ENCODE measurements at places on chromosomes 5 and 9.

DNA sequence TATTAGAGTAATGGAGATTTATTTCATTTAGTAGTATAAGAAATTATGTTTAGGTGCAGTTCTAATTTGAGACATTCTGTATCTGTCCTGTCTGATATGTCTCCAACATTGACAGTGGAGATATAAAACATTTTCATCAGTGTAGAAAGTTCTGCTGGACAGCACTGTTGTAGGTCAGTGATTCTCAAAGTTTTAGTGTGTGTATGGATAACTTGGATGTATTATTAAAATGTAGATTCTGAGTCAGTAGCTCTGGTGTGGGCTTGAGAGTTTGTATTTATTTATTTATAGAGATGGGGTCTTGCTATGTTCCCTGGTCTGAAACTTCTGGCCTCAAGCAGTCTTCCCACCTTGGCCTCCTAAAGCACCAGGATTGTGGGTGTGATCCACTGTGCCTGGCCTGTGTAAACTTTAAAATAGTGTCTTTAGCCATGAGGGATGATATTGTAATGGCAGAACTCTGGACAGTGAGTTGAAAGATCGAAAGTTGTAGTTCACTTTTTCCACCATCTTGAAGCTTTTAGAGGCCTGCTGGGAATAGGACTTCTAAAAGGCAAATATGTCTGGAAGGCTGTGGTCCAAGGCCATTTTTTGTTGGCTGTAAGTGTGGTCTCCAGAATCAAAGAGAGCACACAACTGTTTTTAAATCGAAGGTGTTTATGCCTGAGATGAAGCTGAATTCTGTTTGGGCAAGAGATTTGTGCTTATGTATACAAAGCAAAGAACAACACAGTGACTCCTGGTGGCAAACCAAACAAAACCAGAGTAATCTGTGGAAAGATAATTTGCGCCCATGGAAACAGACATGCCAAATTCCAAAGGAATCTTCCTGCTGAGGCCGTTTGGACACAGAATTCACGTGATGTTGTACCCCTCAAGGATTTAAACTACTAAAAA, 12.4 kb downstream of the UBAP1 start:
- DNase-seq, result peak; percentile 38

- no peak for DNase-seq
Measured at GRCh38 chr9:38163518-38163917, 94.5 kb upstream of the SHB start.

- DNase-seq, result no peak
Measured at GRCh38 chr9:87751423-87751822, 25.5 kb downstream of the CTSL start.

DNA sequence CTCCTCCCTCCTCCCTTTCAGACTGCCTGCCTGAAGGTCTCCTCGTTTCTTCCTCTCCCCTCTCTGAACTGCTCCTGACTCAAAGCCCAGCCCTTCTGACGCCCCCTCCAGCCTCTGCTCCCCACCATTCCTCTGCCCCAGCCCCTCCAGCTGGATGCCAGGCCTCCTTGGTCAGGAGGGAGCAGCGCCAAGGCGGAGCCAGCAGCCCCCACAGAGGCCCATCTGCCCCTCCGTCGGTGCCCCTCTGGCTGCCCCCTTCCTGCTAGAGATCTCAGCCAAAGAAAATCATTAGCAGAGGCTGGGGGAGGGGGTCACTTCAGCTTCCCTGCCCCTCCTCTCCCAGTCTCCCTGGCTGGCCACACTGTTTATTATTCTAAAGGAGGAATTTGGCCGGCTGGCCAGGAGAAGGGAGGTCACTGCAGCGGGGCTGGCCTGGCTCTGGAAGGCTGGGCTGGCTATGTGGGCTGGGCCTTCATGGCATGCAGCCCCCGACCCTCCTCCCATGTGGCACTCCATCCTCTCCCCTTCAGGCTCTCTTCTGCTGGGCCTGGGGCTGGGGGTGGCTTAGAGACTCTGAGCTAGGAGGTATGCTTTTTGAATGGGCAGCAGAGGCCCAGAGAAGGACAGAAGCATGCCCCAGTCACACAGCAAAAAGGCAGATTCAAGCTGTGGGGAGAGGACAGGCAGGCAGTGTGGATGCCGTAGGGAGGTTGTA, 16.9 kb downstream of the PDGFRB start:
- DNase-seq, result no peak

- DNase-seq, result no peak
Measured at GRCh38 chr9:37417252-37417803, 5.2 kb upstream of the GRHPR start.

- DNase-seq, result no peak
Measured at GRCh38 chr5:69152731-69153130, 14.2 kb upstream of the CCNB1 start.

DNA sequence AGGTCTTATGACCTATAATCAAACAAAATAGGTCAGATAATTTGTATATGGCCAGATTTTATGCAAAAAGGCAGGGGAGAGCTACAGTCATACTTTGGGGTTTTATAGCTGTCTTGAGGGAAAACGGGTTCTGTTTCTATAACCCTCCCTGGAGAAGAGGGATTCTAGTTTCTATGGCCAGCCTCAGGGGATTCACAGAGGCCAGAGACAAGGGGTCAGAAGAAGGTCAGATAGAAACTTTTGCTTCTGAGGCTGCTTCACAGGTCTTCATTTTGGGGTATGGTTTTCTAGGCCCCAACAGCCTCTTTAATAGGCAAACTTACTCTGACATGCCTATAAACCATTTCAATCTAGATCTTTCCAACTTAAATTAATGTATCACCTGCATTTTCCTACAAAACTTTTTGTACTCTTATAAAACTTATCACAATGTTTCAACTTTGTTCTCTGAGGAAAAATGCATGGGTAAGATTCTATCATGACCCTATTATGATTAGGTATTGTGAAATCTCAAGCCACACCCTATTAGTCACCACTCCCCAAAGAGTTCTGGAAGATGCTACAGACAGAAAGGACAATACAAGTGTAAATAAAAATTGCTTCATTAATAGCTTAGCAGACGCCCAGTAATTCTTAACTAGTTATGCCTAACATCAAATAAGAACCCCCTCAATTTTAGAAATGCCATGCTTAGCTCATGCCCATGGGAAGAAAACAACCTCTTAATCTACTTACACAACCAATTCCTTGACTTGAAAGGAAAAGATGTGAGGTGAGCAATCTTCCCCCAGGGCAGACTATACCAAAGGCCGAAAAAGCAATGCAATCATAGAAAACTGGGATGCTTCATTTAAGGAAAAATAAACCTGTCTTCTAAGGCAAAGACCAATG, 396.6 kb downstream of the TLR4 start:
- no peak for DNase-seq

- no peak for DNase-seq
Measured at GRCh38 chr5:58938563-58939424, 355.9 kb downstream of the RAB3C start.

GRCh38 chr5:95673081-95673480, 9.7 kb downstream of the SPATA9 start:
- DNase-seq, result no peak

- DNase-seq, result no peak
Measured at GRCh38 chr5:34530637-34531036, 125.5 kb upstream of the RAI14 start.

DNA sequence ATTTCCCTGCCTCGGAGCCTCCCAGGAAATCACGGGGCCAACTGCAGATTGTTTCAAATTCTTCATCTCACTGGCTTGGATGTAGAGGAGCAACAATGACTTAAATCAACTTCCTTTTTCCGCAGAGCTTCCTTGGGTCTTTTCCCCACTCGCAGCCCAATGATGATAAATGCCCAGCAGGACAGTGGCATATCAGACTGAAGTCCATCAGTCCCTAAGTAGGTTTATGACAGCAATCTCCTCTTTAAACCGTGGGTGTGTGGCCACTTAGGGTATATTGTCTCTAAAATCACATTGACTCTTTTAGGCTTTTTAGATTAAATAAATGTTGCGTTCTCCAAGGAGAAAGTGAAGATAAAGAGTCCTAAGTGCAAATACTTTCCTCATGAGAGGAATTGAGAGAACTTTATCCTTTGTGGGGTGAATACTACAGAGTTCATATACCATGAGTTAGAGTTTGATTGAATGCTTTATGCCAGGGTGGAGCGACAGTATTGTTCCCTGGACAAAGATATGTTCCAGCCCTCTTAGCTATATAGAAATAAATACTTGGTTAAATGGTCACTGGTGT, 59.1 kb downstream of the IQGAP2 start:
- no peak for DNase-seq

DNA sequence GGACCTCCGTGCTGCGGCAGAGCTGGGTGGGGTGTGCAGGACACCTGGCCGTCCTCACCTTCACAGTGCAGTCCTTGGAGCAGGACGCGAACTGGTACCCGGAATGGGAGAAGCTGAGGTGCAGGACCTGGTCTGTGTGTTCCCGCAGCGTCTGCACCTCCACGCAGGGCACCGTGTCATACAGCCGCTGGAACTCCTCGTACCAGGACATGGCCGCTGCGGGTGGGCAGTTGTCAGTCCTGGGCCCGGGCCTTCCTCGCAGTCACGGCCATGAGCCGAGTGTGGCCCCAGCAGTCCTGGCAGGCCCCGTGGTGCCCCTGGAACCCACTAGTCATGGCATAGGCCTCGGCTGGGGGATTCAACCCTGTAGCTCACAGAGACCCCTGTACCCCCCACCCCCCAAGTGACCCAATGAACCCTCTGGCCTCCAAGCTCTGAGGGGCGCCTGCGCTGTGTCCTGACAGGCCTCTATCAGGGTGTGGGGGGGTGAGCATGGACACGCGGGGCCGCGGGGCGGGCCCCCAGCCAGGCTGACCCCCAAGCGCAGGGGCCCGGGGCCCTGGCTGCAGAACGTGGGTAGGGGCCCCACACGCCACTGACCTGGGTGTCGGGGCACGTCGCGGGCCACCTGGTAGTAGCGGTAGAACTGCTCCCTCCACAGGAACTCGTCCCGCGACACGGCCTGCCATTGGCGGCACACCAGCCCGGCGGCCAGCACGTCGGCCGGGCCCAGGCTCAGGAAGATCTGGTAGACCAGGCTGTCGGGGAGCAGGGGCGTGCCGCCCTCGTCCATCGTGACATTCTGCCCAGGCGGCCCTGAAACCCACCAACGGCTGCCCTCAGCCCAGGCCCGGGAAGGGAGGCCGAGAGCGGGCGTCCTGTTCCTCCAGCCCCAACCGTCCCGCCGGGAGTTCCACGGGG, 987 bp downstream of the FBXW5 start:
- DNase-seq, result no peak

DNA sequence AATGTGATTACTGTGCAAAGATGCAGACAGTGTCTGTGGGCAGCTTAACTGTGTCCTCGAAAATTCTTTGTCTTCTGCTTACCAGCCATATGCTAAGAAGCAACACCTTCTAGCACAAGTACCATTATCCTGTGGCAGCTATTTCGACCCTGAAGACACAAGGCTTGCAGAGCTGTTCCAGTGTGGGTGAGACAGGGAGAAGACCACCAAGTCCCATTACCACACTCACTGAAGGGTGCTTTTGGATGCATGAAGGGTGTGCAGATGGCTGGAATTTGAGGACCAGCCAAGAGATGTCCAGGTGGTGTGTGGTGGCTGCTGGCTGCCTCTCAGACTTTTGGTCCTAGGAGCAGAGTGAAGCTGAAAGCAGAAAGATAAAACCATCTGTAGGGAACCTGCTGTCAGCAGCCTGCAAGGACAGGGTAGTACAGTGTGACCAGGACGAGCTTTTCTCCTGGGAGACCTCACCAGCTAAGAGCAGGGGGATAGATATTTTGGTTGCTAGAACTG, 161.8 kb downstream of the ICE1 start:
- DNase-seq, result no peak

DNA sequence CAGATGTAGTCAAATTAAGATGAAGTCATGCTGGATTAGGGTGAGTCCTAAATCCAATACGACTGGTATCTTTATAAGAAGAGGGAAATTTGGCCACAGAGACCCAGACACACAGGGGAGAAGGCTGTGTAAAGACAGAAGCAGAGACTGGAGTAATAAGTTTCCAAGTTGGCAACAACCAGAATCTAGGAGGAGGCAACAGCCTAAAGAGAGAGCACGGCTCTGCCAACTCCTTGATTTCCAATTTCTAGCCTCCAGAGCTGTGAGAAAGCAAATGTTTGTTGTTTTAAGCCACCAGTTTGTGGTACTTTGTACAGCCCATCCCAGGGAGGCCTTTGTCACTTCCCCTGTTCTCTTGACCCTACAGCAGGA, 74.4 kb downstream of the ATG10 start:
- DNase-seq, result no peak

- no peak for DNase-seq
Measured at GRCh38 chr5:119630752-119631440, 1.5 kb downstream of the FAM170A start.

DNA sequence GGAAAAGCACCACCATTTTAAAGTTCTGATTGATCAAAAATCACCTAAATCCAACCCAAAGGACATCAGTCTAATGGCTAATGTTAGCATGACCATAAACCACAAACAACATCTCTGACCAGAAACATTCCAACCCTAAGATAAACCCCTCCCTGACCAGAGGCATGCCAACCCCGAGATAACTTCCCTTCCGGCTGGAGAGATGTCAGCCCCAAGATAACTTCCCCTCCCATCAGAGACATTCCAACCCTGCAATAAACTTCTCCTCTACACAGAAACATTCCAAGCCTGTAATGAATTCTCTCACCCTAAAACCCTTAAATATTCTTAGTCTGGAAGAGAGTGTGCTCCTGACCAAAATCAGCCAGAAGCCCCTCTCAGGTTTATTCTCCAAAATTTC, 364.3 kb downstream of the KCNN2 start:
- no peak for DNase-seq

DNA sequence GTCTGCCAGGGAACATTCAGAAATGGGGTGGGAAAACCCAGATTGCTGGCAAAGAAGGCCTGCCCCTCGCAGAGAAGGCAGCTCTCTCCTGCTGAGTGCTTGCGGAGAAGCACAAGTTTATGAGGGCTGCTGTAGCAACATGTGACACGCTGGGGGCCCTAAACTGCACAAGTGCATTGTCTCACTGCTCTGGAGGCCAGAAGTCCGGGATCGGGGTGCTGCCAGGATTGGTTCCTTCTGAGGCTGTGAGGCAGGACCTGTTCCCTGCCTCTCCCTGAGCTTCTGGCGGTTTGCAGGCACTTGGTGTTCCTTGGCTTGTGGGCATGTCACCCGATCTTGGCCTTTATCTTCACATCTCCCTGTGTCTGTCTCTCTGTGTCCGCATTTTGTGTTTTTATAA, 75.6 kb upstream of the NEURL1B start:
- no peak for DNase-seq

GRCh38 chr5:127599320-127599719, 49.6 kb upstream of the CTXN3 start:
- DNase-seq, result no peak
